AG04450 (cell line): ENCODE measurements at places on chromosomes 11 and 22.
A peak's percentile ranks its signal among the peaks of the same experiment; 100 is the strongest.

GRCh38 chr22:19961201-19961580 lies 19.6 kb upstream of the TXNRD2 start:
- no peak for DNase-seq

- no peak for DNase-seq
Measured at GRCh38 chr22:33659448-33659847, 260.8 kb downstream of the LARGE1 start.

DNA sequence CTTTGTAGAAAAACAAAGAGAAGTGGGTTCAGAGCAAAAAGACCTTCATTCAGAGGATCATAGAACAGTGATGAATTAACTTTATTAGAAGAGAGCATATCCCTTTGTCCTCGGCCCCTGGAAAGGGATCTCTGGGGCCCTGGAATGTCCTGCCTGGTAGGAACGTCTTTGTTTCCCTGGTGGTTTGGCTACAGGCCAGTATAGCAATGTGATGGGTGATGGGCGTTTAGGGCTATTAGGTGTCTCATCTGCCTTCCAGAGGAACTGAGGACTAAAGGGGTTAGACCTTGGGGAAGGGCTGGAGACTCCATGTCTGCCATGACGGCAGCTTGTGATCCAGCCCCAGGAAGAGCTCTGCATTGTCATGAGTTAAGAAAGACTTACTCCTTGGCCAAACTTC lies 9.1 kb downstream of the APOL4 start:
- no peak for DNase-seq

DNA sequence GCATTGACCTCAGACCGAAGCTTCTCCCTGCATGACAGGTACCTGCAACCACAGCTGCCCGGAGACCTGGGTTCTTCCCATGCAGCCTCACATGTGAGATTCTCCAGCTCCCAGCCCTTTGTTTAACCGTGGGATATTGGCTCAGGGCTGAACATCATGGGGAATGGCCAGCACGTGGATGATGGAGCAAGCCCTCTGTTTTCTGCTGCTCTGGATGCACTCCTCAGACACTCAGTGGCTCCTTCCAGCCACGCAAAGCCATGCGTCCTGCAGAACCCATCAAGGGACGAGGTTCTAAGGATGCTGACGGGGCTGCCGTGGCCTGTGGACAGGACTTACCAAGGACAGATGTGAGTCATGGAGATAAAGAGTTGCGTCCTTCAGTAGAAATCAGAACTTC lies 639.1 kb downstream of the BRD1 start:
- DNase-seq: no peak

GRCh38 chr22:27514601-27515523 lies 286.7 kb downstream of the MN1 start:
- no peak for DNase-seq

GRCh38 chr11:11568651-11569229 lies 53.1 kb downstream of the GALNT18 start:
- DNase-seq: no peak

- DNase-seq: no peak
Measured at GRCh38 chr11:112628676-112629075, 332.5 kb upstream of the NCAM1 start.

DNA sequence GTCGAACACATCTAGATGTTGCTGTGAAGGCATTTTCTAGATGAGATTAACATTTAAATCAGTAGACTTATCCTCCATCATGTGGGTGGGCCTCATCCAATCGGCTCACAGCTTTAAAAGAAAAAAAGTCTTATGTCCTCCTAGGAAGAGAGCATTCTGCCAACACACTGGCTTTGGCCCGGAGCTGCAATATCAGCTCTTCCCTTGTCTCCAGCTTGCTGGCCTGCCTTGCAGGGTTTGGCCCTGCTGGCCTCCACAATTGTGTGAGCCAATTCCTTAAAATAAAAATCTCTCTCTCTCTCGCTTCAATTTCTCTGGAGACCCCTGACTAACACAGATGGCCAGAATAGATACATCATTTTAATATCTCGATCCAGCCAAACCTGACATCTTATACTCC lies 13.1 kb upstream of the ABCC8 start:
- DNase-seq: no peak

DNA sequence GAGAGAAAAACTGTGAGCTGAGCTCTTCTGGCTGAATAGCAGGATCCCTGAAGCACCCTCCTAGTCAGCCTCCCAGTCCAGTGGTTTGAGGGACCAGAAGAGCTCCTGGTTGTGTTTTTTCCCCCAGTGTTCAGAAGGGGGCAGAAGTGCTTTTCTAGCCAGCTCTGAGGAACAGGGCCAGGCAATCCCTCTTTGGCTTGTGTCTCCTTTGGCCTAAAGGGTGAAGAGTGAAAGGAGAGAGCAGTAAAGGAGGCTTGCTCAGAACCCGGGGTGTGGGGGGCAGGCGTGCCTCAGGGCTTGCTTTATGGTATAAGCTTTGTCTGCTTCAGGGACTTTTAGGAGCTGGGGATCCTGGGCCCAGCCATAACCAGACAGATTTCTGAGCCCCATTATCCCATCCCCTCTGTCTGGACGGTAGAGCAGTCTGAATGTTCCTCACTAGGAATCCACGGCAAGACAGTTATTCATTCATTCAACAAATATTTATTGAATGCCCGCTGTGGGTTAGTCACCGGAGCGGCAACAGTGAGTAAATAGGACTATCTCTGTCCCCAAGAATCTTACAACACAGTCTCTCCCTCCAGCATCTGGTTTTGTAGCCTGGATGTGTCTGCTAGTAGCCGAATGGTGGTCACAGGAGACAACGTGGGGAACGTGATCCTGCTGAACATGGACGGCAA lies 14.5 kb downstream of the ACP2 start:
- no peak for DNase-seq

- DNase-seq: no peak
Measured at GRCh38 chr22:44305888-44306287, 6.9 kb downstream of the SHISAL1 start.

DNA sequence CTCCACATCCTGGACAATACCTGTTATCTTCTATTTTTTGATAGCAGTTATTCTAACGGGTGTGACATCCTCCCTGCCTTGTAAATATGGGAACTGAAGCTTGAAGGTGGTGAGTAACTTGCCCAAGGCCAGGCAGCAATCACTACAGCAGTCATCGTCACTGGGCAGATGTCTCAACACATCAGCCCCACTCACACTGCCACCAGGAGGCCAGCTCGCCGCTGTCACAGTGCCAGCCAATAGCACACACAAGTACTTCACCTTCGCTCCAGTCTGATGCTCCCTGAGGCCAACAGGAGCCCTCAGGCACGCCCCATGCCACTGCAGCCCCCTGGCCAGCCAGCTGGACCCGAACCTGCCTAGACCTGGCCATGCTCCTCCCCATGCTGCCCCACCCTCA lies 4.9 kb upstream of the TTLL1 start:
- DNase-seq: no peak

GRCh38 chr11:93646399-93646798 lies 15.1 kb upstream of the CEP295 start:
- DNase-seq: no peak

GRCh38 chr11:107184986-107185385 lies 166.7 kb upstream of the GUCY1A2 start:
- DNase-seq: no peak

GRCh38 chr22:46865642-46866041 lies 103.2 kb downstream of the TBC1D22A start:
- DNase-seq: no peak

DNA sequence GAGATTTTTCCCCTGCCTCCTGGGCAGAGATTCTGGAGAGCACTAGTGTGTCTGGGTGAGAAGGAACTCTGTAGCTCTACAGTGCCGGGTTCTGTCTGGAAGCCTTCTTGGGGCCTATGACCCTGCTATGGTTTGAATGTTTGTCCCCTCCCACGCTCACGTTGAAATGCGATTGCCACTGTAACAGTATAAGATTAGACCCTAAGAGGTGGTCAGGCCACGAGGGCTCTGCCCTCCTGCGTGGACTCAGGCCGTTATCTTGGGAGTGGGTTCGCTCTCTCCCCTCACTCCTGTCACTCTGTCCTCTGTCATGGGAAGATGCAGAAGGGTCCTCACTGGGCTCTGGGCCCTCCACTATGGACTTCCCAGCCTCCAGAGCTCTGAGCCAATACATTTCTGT lies 3.5 kb downstream of the AP5B1 start:
- DNase-seq: no peak

DNA sequence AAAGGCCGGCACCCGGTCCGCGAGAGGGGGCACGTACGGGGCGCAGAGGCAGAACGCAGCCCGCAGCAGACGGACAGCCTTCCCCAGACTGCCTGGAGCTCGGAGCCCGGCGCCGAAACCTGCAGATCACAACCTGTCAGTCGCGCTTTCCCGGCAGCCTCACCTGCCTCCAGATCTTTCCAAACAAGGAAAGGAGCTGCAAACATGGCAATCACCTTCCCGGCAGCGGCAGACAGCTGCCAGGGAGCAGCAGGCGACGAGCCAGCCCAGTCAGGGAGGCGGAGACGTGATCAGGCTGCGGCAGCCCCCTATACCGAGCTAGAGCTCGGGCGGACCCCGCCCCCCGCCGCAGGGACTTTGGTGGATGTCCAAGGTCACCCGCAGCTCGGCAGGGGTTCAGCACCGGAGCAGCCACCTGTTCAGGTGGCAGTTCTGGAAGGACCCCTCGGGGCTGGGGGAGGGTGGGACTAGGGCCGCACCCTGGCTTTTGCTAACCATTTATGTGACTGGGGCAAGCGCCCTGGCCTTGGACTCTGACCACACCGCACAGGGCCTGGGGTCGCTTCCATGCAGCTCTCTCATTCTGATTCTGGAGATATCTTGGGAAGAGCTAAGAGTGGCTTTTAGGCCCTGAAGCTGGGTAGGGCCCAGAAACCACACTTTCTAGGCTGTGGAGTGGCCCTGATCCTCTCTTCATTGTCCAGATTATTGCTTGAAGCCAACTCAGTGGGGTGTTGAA lies 143.8 kb downstream of the NECTIN1 start:
- DNase-seq: no peak

GRCh38 chr22:46537225-46537945 lies at the start of gene CELSR1:
TSS of gene CELSR1 (minus strand) at chr22:46537620. CDS start at chr22:46537170, 450 bp downstream.
- DNase-seq: no peak

DNA sequence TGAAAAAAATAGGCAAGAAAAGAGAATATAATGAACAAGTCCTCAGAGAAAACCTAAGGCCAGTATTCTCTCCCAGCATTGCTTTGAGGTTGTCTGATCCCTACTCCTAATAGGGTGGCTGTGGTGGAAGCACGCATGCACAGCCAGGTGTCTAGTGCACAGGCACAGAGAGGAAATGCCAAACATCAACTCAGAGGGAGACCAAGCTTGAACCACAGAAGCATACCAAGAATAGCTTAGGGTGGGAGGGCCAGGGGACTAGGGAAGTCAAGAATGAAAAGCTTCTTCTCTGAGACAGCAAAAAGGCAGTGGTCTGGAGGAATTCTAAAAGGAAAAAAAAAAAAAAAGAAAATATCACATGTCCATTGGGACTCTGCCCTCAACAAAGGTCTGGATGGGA lies 244.1 kb upstream of the API5 start:
- DNase-seq: no peak

GRCh38 chr11:125394296-125394695 lies 101.8 kb downstream of the FEZ1 start:
- DNase-seq: no peak

DNA sequence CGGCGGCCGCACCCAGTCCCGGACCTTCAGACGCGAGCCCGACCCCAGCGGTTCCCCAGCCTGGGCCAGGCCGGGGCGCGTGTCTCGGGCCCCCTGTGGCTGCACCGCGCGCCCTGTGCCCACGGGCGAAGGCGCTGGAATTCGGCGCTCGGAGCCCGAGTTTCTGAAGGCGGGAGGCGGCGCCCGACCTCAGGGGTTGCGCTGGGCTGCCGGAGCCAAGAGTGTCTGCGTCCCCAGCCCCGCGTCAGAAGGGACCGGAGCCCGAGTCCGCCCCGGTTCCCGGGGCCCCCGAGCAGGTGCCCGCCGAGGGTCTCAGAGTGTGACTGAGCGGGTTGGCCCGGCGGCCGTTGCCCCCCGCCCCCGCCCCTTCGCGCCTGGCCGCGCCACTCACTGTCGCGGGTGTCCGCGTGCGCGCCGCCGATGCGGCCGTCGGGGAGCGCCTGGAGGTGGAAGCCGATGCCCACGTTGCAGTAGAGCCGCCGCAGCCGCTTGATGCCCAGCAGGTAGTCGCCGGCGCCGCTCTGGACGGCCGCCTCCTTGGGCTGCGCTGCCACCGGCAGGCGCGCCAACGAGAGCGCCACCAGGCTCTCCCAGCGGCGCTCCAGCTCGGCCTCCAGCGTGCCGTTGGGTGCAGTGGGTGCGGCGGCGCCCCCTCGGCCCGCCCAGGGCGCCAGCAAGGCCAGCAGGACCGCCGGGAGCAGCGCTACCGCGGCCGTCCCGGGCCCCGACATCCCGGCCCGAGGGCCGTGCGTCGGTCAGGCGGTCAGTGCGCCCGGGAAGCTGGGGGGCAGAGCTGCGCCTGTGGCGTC lies 583 bp downstream of the FGF4 start:
- DNase-seq: no peak

GRCh38 chr11:95680169-95680929 lies 109.2 kb downstream of the FAM76B start:
- DNase-seq: peak; percentile 70

GRCh38 chr11:102389253-102389652 lies 42.2 kb downstream of the BIRC2 start:
- no peak for DNase-seq

GRCh38 chr11:34407121-34407813 lies 31.5 kb upstream of the CAT start:
- no peak for DNase-seq

GRCh38 chr11:110355011-110355744 lies 58.8 kb upstream of the RDX start:
- DNase-seq: no peak

DNA sequence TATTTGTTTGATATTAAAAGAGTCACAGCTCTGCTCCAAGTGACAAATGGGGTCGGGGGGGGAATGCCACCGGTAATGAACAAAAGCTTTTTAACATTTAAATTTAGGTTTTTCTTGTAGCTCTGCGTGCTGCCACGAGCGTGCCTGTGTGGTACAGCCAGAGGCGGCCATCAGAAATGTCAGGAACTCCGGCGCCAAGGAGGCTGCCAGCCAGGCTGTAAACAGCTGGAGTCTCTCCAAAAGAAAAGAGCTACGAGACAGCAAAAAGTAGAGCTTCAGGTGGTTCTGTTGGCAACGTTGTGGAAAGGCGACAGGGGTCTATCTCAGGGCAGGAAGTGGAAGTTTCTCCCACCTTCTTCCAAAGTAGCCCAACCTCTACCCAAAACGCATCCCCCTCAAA lies 532.8 kb downstream of the OPCML start:
- DNase-seq: no peak

DNA sequence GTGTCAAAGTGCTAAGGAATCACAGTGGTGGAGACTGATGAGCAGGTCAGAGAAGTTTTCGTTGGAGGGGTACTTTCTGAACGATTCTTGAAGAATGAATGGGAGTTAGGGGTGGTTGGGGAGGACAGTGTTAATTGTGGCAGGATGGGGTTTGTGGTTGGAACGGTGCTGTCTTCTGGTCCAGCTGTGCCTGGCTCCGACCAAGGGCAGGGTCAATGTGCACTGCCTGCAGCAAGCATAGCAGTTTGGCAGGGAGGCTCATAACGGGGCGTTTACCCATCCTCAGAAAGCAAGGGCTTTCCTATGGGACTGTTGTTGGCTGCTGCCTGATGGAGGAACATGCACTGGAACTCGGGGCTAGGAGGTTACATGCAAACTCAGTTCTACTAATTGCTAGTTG lies 265.8 kb downstream of the KIRREL3 start:
- no peak for DNase-seq

- DNase-seq: no peak
Measured at GRCh38 chr11:134363592-134363991, 31.8 kb downstream of the GLB1L2 start.
